ENCODE measurements at places on chromosomes 5 and 9. TPM values are rescaled to one million over a fixed set of nuclear protein-coding genes. Genes with fewer than 3 reads are reported as not detected.

RLN1 gene
- polyA plus RNA-seq: not detected

MEF2C gene
- polyA plus RNA-seq: 9.3 TPM

- DNase-seq: no peak
These were observed 80.3 kb downstream of the FAM81B start for GRCh38 chr5:95471487-95471886.

AMACR gene
- 14.2 TPM for polyA plus RNA-seq

- peak; percentile 9 for DNase-seq
These were observed 294.7 kb downstream of the CHSY3 start for GRCh38 chr5:130198927-130199326.
